Spleen (tissue), 13 donors: ENCODE measurements at places on chromosomes 3 and 15.
A peak's percentile ranks its signal among the peaks of the same experiment; 100 is the strongest.

DNA sequence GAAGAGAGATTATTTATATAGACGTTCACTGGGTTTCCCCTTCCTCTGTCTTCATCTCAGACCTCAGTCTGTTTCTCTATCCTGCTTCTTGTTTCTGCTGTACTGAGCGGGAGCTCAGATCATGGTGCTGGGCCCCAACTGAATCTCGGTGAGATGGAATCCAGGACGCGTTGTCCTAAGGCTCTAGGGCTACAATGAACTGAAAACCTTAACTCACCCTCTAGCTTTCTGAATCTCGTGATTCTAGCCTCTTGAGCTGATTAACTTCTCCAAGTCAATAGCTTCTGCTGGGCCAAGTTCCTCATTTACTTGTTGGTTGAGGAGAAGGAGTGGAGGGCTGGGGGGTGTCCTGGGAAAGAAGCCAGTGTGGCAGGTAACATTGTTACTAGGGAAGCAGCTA, 32.7 kb upstream of the MAP3K13 start:
- DNase-seq, result no peak

GRCh38 chr3:54225841-54226528, 103.6 kb downstream of the CACNA2D3 start:
- no peak for DNase-seq

DNA sequence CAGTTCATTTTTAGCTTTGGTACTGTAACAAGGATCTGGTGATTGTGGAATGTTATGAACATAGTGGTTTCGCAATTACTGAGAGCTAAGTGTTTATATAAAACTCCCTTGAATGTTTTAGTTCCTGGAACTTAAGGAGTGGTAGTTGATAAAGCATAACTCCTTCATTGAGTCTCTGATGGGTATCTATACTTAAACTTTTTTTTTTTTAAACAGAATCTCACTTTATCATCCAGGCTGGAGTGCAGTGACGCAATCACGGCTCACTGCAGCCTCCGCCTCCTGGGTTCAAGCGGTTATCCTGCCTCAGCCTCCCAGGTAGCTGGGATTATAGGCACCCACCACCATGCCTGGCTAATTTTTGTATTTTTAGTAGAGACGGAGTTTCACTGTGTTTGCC, 11.3 kb downstream of the PRKCI start:
- DNase-seq, result no peak

- DNase-seq, result no peak
Measured at GRCh38 chr3:72418244-72418643, 430.0 kb downstream of the SHQ1 start.

- no peak for DNase-seq
Measured at GRCh38 chr3:169836078-169836941, 23.6 kb upstream of the LRRC34 start.

DNA sequence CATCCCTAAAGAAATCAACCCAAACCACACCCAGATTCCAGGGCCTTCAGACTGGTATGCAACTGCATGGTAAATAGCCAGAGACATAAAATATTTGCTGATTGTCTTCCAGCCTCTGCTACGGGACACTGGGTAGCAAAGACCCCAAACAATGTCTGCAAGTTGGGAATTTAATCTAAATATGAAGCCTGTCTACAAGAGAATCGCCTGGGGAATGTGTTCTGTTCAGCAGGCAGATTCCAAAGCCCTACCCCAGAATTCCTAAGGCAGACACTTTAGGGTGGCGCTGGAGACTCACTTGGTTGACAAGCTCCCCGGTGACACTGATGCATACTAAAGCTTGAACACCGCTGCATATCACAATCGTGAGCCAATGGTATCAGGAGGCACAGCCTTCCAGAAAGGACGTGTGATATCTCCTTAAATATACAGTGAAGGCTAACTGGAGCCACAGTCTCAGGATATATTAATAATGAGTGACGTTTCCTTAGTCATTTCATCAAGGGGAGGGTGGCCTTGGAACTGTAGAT, 684.1 kb downstream of the NTRK3 start:
- no peak for DNase-seq

DNA sequence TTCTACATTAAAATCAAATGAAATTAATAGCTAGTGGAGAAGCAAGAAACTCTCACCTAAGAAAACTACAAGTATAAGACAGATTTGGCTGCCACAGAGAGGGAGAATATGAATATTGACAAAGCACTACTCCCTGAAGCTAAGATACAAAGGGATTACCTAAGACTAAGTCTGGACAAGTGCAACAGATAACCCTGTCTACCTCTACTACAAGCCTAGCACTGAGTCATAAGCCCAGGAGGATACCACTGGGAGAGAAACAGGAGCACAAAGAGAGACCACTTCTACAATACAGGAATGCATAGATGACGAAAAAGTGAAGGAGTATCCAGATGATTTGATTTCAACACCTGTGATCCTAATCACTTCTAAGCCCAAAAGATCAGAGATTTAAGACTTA, 10.4 kb downstream of the ATP13A4 start:
- DNase-seq, result no peak

GRCh38 chr15:44064706-44065105, 130.4 kb downstream of the FRMD5 start:
- no peak for DNase-seq

GRCh38 chr15:52097180-52097579, 15.4 kb downstream of the BCL2L10 start:
- DNase-seq, result no peak

GRCh38 chr3:139427283-139428060, 38.0 kb upstream of the COPB2 start:
- DNase-seq, result no peak

DNA sequence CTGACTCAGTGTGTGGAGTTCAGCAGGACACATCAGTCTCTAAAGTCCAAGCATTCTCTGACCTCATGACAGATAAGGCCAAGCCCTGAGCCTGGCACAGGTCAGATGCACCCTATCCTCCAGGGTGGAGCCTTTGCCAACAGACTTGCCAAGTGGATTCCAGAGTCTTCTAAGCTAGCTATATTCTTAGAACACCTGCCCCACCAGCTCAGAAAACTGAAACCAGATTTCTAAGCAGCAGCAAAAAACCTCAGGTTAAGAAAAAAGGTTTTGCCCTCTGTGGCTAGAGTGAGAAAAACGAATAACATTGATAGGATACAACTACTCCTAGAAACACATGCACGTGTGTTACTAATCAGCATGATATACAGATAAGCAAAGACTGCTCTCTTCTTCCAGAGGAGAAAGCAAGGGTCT, 11.6 kb downstream of the RMDN3 start:
- no peak for DNase-seq

DNA sequence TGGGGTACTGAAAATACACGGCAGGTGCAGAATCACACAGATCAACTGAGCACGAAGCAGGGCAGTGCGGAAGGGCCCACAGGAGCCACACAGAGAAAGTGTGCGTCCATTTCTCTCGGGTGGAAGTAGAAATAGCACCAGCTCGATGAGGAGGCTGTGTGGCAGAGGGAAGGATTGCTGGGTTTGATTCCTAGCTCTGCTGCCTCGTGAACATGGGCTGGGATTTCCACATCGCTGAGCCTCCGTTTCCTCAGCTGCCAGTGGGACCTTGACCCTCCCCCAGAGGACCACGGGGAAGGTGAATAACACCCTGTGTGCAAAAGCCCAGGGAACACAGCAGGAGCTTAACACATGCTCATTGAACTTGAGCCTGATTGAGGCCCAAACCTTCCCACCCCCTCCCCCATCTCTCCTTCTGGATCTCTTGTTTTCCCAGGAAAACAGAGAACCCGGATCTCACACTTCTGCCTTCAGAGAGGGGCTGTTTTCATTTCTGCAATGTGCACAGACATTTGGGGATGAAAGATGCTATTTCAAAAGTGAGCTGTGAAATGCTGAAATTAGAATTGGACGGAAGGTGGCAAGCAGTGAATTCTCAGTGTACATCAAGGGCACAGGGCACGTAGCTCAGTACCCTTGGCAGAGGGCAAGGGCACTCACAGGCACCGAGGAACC, 38.4 kb downstream of the ABTB1 start:
- DNase-seq, result peak; percentile 68

DNA sequence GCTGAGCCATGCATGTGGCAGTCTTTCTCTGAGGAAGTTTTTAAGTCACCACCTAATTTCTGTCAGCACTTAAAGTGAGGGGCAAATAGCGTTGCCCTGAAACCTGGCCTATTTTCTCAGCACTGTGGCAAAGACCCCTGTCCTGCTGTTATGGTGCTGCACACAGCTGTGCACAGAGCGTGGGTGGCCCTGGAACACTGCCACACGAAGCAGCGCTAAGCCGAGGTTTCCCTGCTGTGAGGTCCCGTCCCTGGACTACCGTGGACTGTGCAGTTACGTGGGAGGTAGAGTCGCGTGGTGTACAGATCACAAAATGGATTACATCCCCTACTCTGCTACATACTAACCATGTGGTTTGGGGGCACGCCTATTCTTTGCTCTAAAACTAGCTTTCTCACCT, 101.6 kb upstream of the NR2E3 start:
- DNase-seq, result no peak

DNA sequence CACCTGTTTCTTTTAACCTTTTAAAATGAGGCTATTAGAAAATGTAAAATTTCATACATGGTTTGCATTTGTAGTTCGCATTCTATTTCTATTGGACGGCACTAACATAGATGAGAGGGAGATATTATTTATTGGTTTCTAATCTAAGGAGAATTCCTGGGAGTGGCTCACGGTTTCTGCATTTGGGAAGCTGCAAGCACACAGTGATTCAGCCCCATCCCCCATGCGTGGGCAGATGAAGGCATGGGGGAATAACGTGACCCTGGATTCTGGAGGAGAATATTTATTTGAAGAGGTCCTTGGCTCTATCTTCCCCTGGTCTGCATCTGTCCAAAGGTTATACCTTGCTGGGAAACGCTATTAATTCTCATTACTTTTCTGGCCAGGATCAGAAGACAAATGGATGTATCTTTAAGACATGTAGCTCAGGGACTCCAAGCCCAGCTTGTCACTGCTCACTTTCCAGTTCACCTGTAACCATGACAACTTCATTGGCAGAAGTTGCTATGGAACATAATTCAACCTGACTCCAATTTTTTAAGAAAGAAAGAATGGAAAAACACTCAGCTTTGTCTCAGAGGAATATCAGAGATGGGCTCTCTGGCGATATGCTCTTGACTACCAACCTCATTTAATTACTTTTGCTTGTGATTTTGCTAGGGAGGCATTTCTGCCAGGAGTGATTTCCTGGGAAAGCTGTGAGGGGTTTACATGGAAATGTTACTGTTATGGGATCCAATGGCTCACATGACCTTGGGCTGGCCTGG, 27.2 kb upstream of the POMGNT2 start:
- DNase-seq, result no peak

GRCh38 chr3:38345879-38346586, 552 bp upstream of the XYLB start:
- DNase-seq, result peak; percentile 75

DNA sequence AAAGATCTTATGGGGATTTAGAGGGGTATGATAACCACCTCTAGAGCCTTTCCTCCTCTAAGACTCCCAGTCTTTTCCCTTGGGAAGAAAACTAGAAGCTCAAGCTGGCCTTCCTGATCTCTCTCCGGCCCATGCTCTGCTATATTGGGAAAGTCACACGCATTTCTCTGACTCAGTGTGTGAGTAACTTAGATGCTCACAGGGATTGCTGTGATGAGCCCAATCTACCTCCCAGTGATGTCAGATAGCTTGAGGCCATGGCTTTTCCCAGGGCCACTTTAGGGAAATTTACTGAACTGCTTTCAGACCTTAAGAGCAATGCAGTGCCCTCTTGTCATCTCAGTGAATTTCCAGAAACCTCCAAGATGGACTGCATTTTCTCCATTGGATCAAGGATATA, 8.6 kb upstream of the ST8SIA2 start:
- DNase-seq, result no peak

GRCh38 chr3:180693656-180694055, 14.4 kb upstream of the CCDC39 start:
- no peak for DNase-seq

DNA sequence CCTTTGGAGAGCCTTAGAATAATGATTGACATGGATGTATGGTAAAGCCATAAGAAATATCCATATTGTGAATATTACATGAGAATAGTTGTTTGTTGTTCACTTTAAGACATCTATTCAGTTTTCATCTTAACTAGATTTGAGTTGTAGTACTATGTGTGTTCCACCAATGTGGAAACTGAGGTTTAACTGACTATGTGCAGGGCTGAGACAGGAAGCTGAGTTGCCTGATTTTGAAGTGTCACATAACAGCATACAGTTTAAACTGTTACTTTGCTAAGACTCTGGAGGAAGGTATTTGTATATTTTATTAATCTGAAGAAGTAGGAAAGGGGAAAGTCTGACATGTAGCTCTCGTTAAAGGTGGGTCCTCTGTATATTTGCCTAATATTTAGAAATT, 2.1 kb downstream of the ECT2 start:
- DNase-seq, result no peak

DNA sequence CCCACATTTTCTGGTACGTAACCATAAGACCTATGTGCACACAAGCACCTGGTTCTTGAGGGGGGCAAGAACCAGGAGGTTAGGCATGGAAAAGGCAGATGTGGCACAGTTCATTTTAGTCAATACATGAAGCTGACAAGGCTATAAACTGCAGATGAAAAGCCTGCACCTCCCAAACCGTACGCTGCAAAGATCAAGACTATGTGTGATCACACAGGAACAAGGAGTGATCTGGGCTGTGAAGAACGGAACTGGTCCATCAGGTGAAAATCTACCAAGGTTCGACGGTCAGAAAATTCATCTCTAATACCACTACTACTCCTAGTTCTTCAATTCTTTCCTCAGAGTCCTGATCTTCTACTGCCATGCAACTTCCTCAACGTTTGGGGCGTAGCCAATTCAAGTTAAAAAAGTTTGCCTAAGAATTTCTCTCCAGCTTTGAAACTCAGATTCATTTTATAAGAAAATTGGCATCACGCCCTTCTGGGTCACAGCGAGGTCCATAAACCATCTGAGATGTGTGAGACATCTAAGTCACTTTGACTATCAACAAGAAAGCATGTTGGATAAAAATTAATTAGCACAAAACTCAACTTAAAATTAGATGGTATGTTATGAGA, 41.9 kb downstream of the PLD1 start:
- DNase-seq, result no peak

GRCh38 chr15:90915808-90916440, 12.8 kb downstream of the MAN2A2 start:
- peak; percentile 91 for DNase-seq

DNA sequence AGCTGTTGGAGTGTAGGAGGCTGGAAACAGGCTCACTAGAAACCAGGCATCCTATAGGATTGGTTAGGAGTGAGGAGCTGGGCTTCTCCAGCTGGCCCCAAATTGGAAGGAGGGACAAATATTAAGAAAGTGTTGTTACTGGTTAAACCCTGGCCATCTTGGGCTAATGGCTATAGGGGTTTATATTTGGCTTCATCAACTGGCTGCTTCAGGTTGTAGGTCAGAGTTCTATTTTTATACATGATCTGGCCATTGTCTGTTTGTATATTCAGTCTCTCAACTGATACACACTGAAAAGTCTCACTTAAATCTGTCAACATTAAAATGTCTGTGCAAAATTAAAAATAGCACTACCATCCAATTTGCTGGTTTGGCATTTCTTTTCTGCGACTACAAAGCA, 70.2 kb upstream of the ARRDC4 start:
- DNase-seq, result no peak

GRCh38 chr3:62122819-62123218, 250.5 kb downstream of the FEZF2 start:
- DNase-seq, result no peak
